ENCODE measurements at places on chromosomes 7 and 10.
A peak's percentile ranks its signal among the peaks of the same experiment; 100 is the strongest.

DNA sequence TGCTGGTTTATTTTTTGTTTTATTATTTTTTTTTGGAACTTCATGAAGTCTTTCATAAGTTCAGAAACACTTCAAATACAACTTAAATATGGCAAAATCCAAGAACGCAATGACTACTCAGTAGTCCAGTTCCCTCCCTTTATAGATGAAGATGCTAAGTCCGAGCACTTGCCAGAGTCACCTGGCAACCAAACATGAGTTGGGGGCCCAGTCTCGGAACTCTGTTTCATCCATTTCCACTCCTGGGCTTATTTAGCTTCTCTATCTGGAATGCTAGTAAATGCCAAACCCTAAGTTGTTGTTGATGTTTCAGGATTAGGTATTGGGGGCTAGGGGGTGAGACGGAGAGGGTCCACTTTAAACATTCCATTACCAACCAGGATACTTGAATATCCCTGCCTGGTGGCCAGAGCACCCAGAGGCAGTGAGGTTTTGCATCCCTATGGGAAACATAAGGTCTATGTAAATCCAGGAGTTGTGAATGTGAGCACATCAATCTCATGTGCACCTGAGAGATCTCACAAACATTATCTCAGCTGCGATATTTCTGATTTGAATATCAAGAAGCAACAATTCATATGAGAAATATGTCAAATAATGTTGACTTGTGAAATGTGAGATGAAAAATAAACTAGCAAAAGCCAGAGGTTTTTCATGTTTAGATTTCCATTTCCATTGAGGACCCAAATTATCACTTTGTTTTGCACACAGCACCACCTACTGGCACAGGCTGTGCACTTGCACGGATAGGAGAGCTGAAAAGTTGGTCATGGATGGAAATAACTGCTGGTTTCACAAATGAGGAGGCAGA, 129.3 kb downstream of the PKD1L1 start:
- peak; percentile 30 for DNase-seq

DNA sequence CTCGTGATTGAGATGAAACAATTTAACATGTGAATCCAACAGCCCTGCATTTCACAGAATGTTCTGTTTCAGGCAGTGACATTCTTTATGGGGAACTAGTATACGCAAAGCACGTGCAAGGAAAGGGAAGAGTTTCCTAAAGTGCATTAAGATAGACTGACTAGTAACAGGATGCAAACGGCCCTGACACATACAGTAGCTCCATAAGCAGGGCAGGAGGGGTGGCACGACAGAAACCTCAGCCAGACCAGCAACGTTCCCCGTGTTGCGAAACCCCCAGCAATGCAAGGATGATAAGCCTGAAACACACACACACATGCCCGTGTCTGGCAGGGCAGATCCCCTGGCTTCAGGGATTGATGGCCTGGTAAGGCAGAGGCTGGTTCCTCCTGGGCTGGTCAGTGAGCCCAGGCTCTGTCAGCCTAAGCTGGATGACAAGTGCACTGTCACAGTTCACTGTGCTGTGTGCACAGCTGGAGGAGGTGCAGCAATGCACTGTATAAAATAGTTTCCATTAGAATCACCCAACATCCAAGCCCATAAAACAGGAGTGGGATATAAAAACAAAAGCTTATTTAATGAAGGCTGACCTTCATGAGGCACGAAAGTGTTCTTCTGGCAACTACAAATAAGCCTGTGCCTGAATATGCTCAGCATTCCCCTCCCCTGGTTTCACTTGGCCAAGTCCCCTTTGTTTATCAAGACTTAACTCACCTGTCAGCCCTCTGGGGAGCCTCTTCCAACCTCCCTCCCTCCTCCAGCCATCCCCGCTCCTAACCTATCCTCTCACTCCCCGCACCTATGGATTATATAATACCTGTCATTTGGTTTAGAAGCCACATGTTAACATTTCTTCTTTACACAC, 88.8 kb downstream of the GSAP start:
- no peak for DNase-seq

GRCh38 chr10:130350996-130351395, 214.8 kb downstream of the GLRX3 start:
- no peak for DNase-seq

DNA sequence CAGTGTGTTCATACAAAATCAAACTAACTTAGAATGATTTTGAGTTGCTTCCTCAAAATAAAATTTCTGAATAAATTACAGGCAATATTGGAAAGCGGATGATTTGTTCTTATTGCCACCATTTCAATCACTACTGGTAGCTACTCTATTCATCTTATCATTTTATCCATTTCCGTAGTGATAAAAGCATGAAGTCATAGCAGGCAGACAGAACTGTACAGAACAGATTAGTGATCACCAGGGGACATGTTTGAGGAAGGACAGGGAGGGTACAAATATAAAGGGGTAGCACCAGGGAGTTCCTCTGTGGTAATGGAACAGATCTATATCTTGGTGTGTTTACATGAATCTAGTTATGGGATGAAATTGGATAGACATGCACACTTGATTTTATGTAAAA, 138.5 kb downstream of the WNT2 start:
- no peak for DNase-seq
